ENCODE measurements at places on chromosomes 1 and 21.

DNA sequence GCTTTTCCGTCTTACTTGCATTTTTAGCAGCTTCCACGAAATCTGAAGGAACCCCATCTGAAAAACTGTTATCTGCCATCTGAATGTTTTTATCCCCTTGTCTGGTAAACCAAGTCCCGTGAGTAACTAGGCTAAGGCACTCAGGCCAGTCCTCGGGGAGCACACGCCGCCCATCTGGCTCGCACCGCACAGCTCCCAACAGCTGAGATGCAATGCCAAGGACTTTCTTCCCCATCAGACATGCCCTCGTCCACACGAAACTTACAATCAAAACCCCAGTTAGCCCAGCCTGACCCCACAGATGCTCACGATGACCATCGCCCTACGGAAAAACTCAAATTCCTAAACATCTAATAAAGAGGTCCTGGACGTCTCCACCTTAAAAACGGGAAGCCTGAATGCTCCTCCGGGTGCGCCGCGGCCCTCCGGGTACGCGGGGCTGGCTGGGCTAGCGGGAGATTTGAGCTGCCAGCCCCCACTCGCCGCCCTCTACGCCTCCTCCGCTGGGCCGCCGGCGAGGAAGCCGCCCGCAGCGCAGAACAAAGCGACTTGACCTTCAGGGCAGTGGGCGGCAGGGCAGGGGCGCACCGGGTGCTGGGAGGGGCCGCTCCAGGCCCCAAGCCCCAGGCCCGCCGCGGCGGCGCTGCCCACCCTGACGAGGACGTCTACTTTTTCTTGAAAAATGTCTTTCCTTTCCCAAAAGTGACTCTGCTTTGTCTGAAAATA lies 36.6 kb downstream of the CD58 start:
- no peak for DNase-seq

GRCh38 chr1:234709473-234710228 lies 99.7 kb upstream of the IRF2BP2 start:
- no peak for DNase-seq

DNA sequence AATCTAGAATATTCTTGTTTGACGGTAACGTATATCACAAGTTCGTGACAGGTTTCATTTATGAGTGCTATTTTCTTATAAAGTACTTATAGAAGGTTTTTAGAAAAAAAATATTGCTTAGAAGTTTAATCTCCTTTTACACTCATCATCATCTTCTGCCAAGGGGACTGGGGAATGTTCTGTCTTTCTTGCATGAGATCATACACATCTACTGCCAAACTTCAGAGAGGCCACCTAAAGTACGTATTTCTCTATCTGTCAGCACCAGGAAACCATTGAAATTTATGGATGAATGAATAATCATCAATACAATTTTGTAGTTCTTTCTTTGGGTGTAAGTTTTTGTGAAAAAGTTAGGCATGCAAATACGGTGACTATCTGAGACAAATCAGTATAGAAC lies 245.8 kb downstream of the SPATA17 start:
- DNase-seq, result no peak

- no peak for DNase-seq
Observed at GRCh38 chr1:185441605-185442004, 124.6 kb upstream of the IVNS1ABP start.

GRCh38 chr1:42586016-42586415 lies 72.2 kb upstream of the PPIH start:
- DNase-seq, result no peak

DNA sequence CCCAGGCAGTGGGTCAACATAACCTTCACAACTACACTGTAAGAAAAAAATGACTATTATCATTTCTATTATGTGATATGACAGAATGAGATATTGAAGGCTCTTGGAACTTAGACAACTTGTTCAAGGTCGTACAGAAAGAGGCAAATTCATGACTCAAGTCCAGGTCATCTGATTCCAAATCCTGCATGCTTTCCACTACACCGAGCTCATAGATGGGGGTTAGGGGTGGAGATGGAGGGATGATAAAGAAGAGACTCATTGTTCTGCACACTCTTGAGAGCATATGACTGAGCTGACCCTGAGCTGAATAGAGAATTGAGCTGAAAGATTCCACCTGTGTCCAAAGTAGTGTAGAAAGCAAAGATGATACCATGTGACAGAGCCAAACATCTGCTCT lies 2.8 kb downstream of the FCRL6 start:
- DNase-seq, result no peak

GRCh38 chr1:55500601-55501000 lies 285.4 kb upstream of the USP24 start:
- DNase-seq, result no peak

GRCh38 chr1:48035371-48036141 lies 38.4 kb upstream of the TRABD2B start:
- no peak for DNase-seq

- DNase-seq, result no peak
Observed at GRCh38 chr1:3074800-3075199, 5.8 kb downstream of the PRDM16 start.

- DNase-seq, result no peak
Observed at GRCh38 chr1:67888216-67889106, 55.2 kb upstream of the GNG12 start.

- DNase-seq, result peak; percentile 54
Observed at GRCh38 chr1:201709564-201710295, 119.2 kb upstream of the IPO9 start.

- DNase-seq, result no peak
Observed at GRCh38 chr1:185073725-185074124, 28.4 kb downstream of the RNF2 start.

GRCh38 chr1:197066719-197067456 lies at the start of gene F13B:
F13B (minus strand) TSS chr1:197067260; CDS start chr1:197067223, 37 bp downstream.
- DNase-seq, result no peak

DNA sequence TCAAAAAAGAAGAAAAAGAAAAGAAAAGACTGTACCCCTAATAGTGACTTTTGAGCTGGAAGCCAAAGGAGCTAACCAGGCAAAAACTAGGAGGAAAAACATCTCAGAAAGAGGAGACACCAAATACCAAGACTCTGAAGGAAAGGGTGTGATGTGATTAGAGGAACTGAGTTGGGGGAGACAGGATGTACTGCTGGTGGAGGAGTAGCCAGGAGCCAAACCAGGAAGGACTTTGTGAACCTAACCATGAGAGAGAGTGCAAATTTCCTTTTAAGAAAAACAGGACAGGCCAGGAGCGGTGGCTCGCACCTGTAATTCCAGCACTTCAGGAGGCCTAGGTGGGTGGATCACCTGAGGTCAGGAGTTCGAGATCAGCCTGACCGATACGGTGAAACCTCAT lies 4.1 kb upstream of the RBP7 start:
- DNase-seq, result no peak

- DNase-seq, result no peak
Observed at GRCh38 chr1:87218618-87219017, 110.1 kb upstream of the LMO4 start.

GRCh38 chr21:45525153-45525909 lies 16.9 kb downstream of the SLC19A1 start:
- no peak for DNase-seq

GRCh38 chr1:59638231-59638711 lies 176.5 kb upstream of the HOOK1 start:
- no peak for DNase-seq

- DNase-seq, result no peak
Observed at GRCh38 chr21:29303288-29303687, 4.6 kb downstream of the BACH1 start.

DNA sequence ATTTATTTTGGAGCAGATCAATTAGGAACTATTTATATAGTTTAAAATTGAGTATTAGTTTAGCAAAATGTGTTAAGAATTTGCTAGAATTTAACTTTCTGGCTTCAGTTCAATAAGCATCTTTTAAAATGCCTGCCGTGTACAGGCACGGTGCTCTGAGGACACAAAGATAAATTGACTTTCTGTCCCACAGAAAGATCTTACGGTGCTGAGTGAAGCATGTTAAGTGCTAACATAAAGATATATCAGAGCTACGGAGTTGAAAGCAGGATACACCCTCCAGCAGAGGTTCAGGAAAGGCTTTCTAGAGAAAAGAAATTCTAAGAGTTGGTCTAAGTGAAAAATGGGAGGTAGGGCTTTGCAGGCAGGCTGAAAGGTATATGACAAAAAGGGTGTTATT lies 305.4 kb downstream of the GRIK1 start:
- DNase-seq, result no peak

GRCh38 chr21:35266546-35266945 lies 217.4 kb upstream of the RUNX1 start:
- DNase-seq, result no peak

DNA sequence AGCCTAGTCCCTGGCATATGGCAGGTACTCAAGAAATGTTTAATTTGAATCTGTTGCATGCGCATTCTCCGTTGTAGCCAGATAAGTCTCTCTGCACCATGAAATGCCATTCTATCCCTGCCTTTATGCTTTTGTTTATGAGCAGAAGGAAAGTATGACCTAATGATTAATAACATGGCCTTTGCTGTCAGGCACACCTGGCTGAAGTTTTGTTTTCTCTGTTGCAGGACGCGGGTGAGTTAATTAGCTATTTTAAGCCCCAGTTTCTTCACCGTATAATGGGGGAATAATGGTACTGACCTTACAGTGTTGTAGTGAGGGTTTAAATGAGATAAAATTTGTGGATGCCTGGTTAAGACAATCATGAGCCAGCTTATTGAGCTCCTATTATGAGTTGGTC lies 87.7 kb downstream of the ST6GALNAC3 start:
- no peak for DNase-seq

- DNase-seq, result no peak
Observed at GRCh38 chr1:182240085-182240484, 151.5 kb downstream of the GLUL start.

GRCh38 chr1:175687622-175688415 lies 55.6 kb downstream of the TNR start:
- no peak for DNase-seq

- no peak for DNase-seq
Observed at GRCh38 chr1:232557502-232558191, 72.3 kb downstream of the SIPA1L2 start.

- no peak for DNase-seq
Observed at GRCh38 chr1:16371725-16372124, 4.7 kb downstream of the SZRD1 start.

- no peak for DNase-seq
Observed at GRCh38 chr1:22208973-22209378, 66.1 kb upstream of the WNT4 start.

DNA sequence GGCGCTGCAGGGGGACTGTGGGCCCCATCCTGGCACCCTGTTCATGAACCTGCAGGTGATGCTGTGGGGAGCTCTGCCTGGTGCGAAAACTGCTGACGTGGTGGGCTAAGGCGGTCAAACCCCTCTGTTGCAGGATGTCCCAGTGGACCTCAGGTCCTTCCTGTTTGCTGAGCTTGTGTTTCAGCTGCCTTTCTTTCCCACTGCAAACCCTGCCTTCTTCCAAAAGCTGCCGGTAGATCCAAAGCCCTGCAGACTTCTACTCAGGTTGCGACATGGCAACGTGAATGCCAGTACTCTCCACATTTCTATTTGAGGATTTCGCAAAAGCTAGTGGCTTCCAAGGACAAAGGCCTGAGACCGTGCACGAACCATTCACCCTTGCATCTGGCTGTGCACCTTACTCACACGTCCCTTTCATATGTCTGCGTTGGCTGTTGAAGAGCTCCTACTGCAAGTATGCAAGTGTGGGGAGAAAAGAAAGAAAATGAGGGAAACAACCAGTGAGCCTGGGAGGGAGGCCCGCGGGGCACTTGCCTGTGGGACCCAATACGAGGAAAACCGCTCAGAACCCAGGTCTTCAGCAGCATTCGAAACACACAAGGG lies 6.2 kb upstream of the RRP1 start:
- DNase-seq, result no peak

DNA sequence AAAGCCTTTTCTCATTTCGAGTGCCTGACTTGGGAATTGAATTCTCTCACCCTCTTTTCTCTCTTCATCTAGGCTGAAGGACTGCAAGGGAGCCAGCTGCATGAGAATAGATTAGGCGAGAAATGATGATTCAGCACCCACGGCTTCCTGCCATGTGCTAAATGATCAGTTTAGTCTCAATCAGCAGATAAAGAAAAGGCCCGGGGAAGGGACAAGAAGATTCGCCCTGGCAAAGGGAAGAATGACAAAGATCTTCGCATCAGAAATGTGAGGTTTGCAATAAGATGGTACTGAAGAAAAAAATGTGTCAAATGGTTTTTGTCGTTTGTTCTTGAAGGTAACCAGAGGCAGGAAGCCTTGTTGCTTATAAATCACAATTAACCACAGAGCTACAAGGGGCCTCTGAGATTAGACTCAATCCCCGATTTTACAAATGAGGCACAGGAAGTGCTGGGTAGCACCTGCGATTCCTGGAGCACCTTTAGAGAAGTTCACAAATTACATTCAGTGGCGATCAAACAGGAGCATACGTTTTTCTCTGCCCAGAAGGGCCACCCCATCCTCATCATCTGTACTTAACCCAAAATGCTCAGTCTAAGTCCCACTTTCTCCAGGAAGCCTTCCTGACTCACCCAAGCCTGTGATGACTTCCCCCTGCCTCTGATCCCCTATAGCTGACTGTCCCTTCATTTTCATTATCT lies 183.4 kb downstream of the ZNF281 start:
- DNase-seq, result no peak

- DNase-seq, result no peak
Observed at GRCh38 chr1:230124186-230125128, 57.4 kb downstream of the GALNT2 start.

DNA sequence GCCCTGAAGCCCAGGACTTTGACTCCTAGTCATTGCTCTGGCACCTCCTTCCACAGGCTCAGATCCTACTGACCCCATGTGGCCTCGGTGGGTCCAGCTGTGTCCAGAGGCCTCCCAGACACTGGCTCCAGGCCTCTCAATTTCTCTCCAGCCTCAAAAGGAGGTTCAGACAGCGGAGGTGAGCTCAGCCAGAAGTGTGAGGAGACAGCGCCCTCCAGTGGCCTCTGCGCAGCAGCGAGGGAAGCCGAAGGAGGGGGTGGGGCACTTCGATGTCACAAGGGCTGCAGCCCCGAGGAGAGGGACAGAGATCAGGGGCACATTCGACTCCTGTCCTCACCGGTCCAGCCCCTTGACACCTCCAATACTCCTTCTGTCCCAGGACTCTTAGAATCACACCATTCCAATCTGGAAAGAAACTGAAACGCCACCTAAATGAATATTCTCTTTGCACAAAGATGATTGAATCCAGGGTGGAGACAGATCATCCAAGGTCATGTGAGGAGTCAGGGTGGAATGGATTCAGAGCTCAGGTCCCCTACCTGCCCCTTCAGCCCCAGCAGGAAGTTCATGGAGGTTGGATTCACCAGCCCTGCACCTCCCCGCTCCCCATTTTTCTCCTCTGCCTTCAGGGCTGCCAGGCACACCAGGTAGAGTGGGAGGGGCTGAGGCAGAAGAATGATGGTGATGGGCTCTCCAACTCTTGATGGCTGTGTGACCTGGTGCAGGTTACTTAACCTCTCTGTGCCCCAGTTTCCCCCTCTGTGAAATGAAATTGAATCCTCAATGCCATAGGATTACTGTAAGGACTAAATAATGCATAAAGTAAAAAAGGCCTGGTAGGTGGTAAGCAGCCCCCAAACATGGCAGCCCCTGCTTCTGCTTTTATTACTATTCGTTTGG lies 34.8 kb upstream of the ZBTB40 start:
- peak; percentile 79 for DNase-seq

DNA sequence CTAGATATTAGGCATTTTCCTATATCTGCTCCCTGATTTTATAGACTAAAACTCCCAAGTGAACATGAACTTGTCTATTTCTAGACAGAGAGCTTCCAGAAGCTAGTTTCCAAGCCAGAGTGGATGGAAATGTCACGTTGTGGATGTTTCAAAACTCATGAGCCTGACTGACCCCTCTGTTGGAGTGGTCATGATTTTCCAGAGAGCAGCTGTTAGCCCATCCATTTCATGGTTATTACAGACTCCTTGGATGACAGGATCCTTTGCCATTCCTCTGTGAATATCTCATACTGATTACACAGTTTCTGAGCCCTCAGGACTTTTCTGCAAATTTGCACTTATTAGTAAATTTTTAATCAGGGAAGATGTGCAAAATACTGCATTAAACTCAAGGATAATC lies 76.8 kb upstream of the ATF3 start:
- no peak for DNase-seq
